ENCODE measurements at places on chromosomes 6 and 20. TPM values are rescaled to one million over a fixed set of nuclear protein-coding genes. Genes with fewer than 3 reads are reported as not detected.

FHL5 gene
- not detected for polyA plus RNA-seq

RUNX2 gene
- polyA plus RNA-seq, result 0.38 TPM

SLC29A1 gene
- polyA plus RNA-seq, result 626 TPM

SLC2A4RG gene
- 32.9 TPM for polyA plus RNA-seq

RAD21L1 gene
- polyA plus RNA-seq, result 0.06 TPM

HLA-G gene
- polyA plus RNA-seq, result 4.2 TPM

CRISP2 gene
- polyA plus RNA-seq, result 0.06 TPM

KCNK16 gene
- not detected for polyA plus RNA-seq

RBPJL gene
- 1.3 TPM for polyA plus RNA-seq

CDSN gene
- not detected for polyA plus RNA-seq

PXDC1 gene
- 2.0 TPM for polyA plus RNA-seq

CTCFL gene
- polyA plus RNA-seq, result 0.30 TPM

FABP7 gene
- polyA plus RNA-seq, result 10.6 TPM

SLC35B3 gene
- 3.3 TPM for polyA plus RNA-seq

APOBEC2 gene
- polyA plus RNA-seq, result not detected

COL12A1 gene
- polyA plus RNA-seq, result 1.4 TPM

OR2H2 gene
- not detected for polyA plus RNA-seq

VGLL2 gene
- polyA plus RNA-seq, result not detected

OR12D3 gene
- not detected for polyA plus RNA-seq

USP49 gene
- polyA plus RNA-seq, result 6.9 TPM

FAM210B gene
- polyA plus RNA-seq, result 7.5 TPM

OTOR gene
- not detected for polyA plus RNA-seq

DOP1A gene
- 5.3 TPM for polyA plus RNA-seq

PDE7B gene
- not detected for polyA plus RNA-seq

PRRT1 gene
- 0.71 TPM for polyA plus RNA-seq

LY86 gene
- not detected for polyA plus RNA-seq

GTSF1L gene
- polyA plus RNA-seq, result not detected

SLC25A27 gene
- polyA plus RNA-seq, result 4.9 TPM

SLC32A1 gene
- polyA plus RNA-seq, result 0.09 TPM

RBBP8NL gene
- 0.88 TPM for polyA plus RNA-seq

SMOC2 gene
- polyA plus RNA-seq, result 8.5 TPM

TP53INP2 gene
- polyA plus RNA-seq, result 2.4 TPM

NKAIN4 gene
- polyA plus RNA-seq, result 17.0 TPM

BAG2 gene
- 4.4 TPM for polyA plus RNA-seq

IL20RA gene
- polyA plus RNA-seq, result 1.3 TPM

BTNL2 gene
- not detected for polyA plus RNA-seq

FAM209A gene
- 0.15 TPM for polyA plus RNA-seq

KHDC1L gene
- 0.14 TPM for polyA plus RNA-seq

PRKN gene
- polyA plus RNA-seq, result 0.19 TPM

ZNF391 gene
- polyA plus RNA-seq, result 4.8 TPM

LY6G6C gene
- polyA plus RNA-seq, result 0.23 TPM

SLC23A2 gene
- 26.1 TPM for polyA plus RNA-seq

All from H1 (cell line).